Activated T-cell treated with anti-CD3 and anti-CD28 coated beads for 48 hours (primary cell): ENCODE measurements at places on chromosomes 5 and 9.
A peak's percentile ranks its signal among the peaks of the same experiment; 100 is the strongest.

- DNase-seq, result no peak
Measured at GRCh38 chr5:141547488-141547887, 58.6 kb downstream of the PCDHGC5 start.

- DNase-seq, result no peak
Measured at GRCh38 chr9:100286257-100286656, 66.5 kb downstream of the TEX10 start.

GRCh38 chr9:135079676-135080075 is 7.8 kb upstream of the OLFM1 start:
- DNase-seq, result no peak

DNA sequence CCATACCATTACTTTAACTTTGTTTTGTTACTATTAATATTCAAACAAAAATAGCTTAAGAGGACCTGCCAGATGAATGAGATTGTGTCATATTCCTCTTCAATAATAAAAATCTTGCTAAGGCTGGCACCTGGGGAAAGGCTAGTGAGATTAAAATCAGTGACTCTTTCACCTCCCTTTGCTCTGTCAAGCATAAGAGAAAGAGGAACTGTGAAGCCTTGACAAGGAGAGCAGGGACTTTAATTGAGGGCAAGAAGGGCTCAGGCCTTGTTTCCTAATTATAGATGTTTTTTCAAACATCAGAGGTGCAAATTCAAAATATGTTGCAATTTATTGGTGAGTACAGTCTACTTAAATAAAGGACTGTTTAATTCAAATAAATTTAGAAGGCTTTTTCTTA is 91.7 kb downstream of the SPATA31D1 start:
- DNase-seq, result no peak

DNA sequence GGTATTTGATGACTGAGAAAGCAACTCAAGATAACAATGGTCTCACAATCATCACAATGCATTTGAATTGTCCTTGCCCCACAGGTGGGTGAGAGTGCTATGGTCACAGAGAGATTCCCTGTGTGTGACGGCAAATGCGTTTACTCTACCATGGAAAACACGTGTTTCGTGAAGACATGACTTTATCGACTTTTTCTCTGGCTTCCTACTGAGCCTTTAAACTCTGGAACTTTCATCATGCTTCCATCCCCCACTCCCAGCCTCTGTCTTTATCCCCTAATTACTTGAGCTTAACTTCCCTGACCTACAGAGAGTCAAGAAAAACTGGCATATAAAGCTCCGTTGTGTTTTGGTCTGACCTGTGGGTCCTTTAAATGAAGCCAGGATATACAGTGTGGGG is 414.1 kb upstream of the CLINT1 start:
- DNase-seq, result no peak

GRCh38 chr5:172050080-172050479 is 43.6 kb upstream of the FBXW11 start:
- DNase-seq, result no peak

GRCh38 chr9:2230362-2230761 is 215.2 kb downstream of the SMARCA2 start:
- DNase-seq, result no peak

- no peak for DNase-seq
Measured at GRCh38 chr9:107633406-107633805, 143.8 kb upstream of the KLF4 start.

DNA sequence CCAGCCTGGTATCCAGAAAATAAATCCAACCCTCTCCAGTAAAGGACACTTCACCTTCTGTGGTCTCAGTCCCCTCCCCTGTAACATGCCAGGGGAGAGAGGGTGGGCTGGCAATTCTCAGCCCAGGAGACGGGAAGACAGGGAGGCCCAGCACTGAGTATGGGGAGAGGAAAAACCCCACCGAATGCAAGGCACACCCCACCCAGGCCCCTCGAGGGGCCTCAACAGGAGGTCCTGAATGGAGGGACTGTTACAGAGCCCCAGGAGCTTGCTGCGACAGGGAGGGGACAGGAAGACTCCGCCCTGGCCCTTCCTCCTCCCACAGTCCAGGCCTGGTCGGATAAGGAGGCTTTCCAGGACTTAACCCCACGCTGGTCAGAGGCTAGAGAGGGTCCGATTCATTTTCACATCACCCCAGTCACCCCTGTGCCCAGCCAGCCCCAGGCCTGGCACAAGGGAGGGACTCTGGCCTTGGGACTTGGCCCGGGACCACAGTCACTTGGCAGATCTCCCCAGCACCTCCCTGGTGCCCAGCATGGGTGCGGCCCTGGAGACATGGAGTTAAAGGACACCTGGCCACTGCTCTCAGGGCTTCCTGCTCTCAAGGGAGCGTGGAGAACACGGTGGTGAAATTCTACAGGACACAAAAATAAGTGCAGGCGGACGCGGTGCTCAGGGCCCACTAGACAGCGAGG is 44.9 kb upstream of the STXBP1 start:
- no peak for DNase-seq

GRCh38 chr5:57298985-57299491 is 125.2 kb downstream of the GPBP1 start:
- peak; percentile 49 for DNase-seq

DNA sequence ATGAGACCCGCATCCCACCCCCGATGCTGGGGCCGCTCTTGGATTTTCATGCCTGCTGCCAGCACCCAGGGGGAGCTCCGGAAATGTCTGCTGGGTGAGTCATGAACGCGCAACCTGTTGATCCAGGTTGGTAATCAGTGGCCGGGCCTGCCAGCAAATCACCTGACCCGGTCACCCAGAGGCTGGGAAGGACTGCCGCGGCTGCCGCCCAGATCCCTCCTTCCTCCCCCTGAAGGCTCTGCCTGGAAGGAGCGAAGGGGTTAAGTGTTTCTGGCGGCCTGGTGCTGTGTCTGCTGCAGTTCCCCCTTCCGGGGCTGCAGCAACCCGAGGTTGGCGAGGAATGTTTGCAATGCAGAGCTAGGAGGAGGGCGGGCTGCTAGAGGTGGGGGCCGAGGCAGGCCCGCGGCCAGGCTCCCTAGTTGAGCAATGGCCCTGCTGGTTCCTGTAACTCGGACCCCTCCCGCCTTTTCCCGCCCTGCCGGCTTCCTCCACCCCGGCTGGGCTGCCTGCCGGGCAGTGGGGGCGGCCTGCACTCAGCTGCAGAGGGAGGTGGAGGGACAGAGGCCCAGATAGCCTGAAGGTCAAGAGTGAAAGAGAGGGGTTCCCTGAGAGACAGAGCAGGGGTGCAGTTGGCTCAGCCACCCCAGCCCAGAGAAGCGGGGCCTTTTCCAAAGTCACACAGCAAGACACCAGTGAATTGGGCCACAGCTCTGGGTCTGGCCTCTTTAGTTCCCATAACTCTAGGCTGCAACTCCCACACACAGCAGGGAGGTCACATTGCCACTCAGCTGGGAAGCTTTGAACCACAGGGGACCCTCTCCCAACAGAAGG is 156.3 kb upstream of the IER5L start:
- peak; percentile 14 for DNase-seq

DNA sequence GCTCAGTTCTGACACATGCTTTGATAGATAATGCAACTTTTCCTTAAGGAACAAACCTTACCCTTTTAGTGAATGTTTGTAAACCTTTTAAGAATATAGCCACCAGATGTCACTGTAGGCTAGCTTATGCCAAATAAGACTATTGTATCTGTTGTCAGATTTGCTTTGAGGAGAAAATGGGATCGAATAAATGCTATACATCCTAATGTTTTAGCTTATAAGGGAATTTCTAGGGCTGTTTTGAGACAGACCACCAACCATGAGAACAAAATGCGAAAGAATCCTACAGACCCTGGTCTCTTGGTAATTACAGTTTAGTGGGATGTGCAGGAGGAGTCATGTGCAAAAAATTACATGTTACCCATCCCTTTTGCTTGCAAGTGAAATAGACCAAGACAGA is 127.6 kb upstream of the NMUR2 start:
- no peak for DNase-seq

- DNase-seq, result no peak
Measured at GRCh38 chr9:134496413-134497282, 145.0 kb upstream of the COL5A1 start.

DNA sequence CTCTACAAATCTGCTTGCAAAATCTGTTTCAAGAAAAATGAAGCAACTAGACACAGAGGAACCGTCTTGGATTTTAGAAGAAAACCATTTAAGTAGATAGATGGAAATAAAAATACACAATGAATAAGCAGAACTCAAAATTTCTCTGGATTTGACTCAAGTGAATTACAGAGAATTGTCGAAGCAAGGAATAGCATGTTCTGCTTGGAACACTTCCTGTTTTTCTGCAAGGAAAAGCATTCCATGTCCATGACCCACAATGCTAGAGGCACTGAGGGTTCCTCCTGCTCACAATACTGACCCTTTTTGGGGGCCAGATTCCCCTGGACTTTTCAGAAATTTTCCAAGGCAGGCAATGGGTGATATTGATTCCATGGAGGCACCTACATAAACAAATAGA is 29.8 kb downstream of the PRUNE2 start:
- DNase-seq, result no peak

DNA sequence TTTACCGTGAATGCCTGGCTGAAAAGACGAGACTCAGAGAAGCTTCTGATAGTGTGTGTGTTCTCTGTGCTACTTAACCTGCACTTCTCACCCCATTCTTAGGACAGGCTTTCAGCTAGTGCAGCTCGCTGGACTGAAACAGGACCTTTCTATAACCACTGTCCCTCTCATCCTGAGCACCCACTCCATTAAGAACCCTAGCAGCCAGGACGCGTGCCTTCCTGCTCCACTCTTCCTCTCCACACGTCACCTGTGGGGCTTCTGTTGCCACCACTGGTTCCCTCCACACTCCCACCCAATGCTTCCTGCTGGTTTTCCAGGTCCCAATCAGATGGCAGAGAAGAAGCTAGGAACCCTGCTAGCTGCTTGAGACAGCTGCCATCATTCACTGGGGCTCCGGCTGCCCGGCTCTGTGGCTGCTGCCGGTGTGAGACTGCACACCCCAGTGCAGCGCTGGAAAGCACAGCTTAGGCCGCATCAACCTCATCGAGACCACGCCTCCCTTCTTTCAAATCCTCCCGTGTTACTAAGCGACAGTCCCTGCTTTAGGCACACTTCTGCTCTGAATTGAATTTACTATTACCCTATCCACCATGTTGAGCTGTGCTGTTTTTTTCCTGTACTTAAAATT is 44.0 kb downstream of the RNF130 start:
- no peak for DNase-seq

- no peak for DNase-seq
Measured at GRCh38 chr9:17330097-17330496, 195.3 kb downstream of the CNTLN start.

DNA sequence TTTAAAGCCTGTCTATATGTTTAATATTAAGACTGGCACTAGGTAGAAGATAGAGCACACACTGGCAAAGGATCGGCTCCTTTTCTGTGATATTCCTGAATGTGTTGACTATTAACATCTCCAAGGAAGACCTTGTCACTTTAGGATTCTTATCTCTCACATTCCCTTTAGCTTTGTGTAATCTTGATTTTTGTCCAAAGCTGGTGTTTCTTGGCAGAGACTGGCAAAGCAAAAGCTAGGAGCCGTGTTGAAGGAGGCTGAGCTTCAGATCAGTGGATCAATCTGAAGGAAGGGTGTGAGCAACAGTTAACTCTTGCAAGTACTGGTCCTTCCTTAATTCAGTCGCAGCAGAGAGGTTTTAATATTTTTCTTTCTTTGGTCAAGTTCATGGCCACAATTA is 830.4 kb upstream of the ZNF608 start:
- DNase-seq, result no peak

- DNase-seq, result no peak
Measured at GRCh38 chr5:157342822-157343402, 77.0 kb downstream of the CYFIP2 start.

GRCh38 chr5:29654954-29655353 is 1538.5 kb upstream of the CDH6 start:
- DNase-seq, result no peak

DNA sequence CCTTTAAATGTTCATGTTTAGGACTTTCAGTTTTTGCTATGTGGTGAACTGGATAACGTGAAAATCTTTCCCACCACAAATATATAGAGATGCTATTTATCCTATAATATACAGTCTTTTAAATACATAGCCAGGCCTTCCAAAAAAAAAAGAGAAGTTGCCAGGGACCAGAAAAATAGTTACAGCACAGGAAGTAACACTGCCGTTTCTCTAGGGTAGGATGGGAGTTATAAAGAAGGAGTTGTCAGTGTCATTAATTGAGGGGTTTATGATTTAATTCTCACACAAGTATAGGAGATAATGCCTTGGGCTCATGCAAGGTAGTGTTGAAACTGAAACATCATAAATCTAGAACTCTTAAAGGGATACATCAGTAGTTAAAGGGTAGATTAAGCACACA is 83.9 kb downstream of the LRRC70 start:
- DNase-seq, result no peak

DNA sequence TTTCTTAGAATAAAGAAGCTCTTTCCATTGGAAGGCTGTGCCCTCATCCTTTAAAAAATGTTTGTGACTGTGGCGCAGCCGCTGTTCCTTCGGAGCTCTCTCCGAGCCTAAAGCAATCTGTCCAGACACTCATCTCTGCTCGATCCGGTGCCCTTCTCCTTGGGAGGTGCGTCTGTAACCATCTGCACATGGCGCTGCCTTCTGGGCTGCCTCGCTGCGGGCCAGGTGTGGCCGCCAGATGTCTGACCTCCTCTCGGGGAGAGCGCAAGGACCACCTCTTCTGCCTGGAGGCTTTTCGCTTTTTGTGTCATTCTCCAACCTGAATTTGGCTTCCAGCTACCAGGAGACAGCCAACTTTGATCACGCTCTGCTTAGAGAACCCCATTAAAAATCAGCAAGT is 153.4 kb upstream of the PTCH1 start:
- DNase-seq, result no peak

DNA sequence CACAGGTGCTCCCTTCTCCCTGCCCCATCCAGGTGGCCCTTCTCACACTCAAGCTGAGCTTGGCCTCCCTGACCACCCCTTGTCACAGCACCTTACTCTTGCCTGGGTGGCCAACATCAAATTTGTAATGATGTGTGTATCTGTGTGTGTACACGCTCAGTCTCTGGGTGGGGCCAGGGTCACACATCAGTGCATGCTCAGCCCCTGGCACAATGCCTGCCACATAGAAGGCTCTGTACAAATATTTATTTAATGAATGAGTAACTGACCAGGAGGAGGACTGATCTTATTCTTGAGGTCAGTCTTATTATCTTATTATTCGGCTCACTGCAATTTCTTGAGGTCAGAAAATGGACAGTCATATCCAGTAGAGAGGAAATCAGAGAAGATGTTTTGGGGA is 41.3 kb upstream of the HAND1 start:
- DNase-seq, result no peak

GRCh38 chr5:137616046-137616445 is 116.9 kb upstream of the SPOCK1 start:
- DNase-seq, result no peak

- no peak for DNase-seq
Measured at GRCh38 chr5:171585981-171586380, 166.5 kb downstream of the FGF18 start.

- DNase-seq, result no peak
Measured at GRCh38 chr5:179229331-179229831, 115.9 kb downstream of the ADAMTS2 start.

GRCh38 chr5:126358525-126358924 is 64.7 kb upstream of the GRAMD2B start:
- DNase-seq, result no peak

DNA sequence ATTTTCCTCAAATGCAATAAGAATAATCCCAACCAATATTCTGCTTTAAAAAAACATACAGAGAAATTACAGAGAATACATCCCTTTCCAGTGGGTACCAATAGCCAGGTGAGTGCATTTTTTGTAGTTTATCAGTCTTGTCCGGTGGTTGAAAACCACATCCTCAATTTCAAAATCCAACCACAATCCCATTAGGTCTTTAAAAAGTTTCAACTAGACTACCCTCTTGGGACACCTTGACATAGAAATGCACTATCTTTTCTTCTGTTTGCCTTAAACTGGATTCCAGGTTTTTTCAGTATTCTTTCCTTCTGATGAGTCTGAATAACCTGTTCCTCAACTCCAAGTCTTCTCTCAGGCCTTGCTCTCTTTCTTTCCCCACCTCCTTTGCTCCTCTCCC is 223.3 kb downstream of the NR2F1-AS1 start:
- DNase-seq, result no peak
